Nasal cavity respiratory epithelium epithelial cell of viscerocranial mucosa (primary cell): ENCODE measurements at places on chromosomes 4 and X. TPM values are rescaled to one million over a fixed set of nuclear protein-coding genes. Genes with fewer than 3 reads are reported as not detected.

The FRG2 gene
- not detected in 2 replicates for total RNA-seq

The NRK gene
- under 0.01 TPM in 1 of 2 replicates, not detected in the other for total RNA-seq

The PHF8 gene
- 21.5 and 30.7 TPM in 2 replicates for total RNA-seq

The TLR7 gene
- total RNA-seq: not detected in 2 replicates

The ERAS gene
- total RNA-seq: not detected in 2 replicates

The FHDC1 gene
- total RNA-seq: 1.7 and 11.4 TPM in 2 replicates

The NFXL1 gene
- 20.5 and 26.3 TPM in 2 replicates for total RNA-seq

The ZNF185 gene
- 143 and 162 TPM in 2 replicates for total RNA-seq

The PTPN13 gene
- 60.8 and 63.5 TPM in 2 replicates for total RNA-seq

The GAGE12H gene
- not detected in 2 replicates for total RNA-seq

The EXOC1 gene
- total RNA-seq: 53.0 and 79.2 TPM in 2 replicates

The MTMR8 gene
- 0.68 and 1.1 TPM in 2 replicates for total RNA-seq

The ADH7 gene
- total RNA-seq: 3.8 and 33.0 TPM in 2 replicates

The HOPX gene
- 19.6 and 86.5 TPM in 2 replicates for total RNA-seq

The GLOD5 gene
- total RNA-seq: not detected in 2 replicates

The OTUD6A gene
- not detected in 2 replicates for total RNA-seq

The ADAMTS3 gene
- total RNA-seq: 0.78 and 1.0 TPM in 2 replicates

The NAP1L3 gene
- not detected in 2 replicates for total RNA-seq

The PITX2 gene
- total RNA-seq: under 0.01 and 0.07 TPM in 2 replicates
